ENCODE measurements at places on chromosomes 13 and 19.

DNA sequence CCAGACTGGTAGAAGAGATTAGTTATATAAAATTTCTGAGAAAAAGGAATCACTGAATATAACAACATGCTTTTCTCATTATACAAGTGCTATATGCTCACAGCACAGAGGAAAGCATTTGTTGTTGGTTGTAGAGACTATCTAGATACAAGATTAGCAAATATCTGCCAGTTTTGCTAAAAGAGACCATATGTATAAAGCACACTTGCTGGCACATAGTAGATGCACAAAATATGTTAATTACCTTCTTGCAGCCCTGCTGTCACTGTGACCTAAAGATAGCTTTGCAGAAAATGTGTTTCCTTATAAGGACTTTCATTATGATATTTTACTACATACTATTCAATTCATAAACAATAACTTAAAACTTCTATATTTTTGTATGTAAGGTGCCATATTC is 755.1 kb downstream of the PCDH9 start:
- DNase-seq, result no peak

DNA sequence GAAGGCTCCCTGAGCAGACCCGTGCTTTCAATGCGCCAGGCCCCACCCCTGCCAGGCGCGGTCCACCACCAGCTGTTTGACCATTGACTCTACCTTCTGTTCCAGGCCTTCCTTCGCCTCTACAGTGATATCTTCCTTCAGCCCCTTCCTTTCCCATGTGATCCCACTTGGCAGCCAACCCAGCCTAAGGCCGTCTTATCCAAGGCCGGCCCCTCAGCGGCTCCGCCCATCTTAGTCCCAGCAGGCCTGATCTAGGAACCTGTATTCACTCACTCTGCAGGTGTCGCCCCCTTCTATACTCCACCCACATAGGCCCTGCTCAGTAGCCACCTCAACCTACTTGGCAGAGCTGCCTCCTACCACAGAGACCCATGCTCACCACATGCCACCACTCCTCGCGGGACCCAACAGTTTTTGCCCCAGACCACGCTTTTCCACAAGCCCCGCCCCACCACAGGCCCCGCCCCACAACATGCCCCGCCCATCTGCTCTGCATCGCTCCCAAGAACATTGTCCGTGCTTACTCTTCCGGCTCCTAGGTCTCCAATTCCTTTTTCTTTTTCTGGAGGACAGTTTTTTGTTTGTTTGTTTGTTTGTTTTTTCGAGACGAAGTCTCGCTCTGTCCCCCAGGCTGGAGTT is 2.9 kb downstream of the RASIP1 start:
- DNase-seq, result no peak

DNA sequence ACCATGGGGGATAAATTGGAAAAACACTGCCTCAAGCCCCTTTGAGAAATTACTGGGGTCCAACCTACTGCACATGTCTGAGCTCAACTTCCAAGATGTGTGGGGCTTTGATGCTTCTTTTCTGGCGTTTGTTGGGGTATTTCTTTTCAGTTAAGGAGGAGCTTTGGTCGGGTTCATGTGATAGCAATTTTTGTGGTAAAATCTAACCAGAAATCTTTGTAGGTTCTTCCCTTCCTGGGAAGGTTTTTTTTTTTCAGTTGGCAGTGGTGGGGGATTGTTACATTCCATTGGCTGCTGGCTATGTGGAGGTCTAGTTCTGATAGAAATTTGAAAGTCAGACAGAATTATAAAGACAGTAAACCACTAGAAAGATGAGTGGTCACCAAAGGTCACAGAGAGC is 327.8 kb downstream of the ATP8A2 start:
- no peak for DNase-seq

GRCh38 chr19:46954502-46954992 is 65.1 kb upstream of the NPAS1 start:
- DNase-seq, result no peak

- DNase-seq, result no peak
These were observed 8.2 kb upstream of the ZNF77 start for GRCh38 chr19:2952953-2953481.

- DNase-seq, result no peak
These were observed 81.6 kb downstream of the ZNF536 start for GRCh38 chr19:30453743-30454142.

DNA sequence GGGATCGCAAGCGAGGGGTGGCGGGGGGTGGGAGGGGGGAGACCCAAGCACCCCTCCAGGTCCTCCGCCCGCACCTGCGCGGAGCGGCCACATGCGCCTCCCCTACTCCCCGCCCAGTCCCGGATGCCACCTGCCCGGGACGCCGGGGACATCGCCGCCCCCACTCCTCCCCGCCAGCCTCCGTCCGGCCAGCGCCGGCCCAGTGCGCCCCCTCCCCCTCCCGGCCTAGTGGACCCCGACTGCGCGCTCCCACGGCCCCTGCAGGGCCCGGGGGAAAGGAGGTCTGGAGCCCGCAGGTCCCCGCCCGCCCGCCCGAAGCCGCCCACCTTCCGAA is 263 bp downstream of the RHPN2 start:
- no peak for DNase-seq

DNA sequence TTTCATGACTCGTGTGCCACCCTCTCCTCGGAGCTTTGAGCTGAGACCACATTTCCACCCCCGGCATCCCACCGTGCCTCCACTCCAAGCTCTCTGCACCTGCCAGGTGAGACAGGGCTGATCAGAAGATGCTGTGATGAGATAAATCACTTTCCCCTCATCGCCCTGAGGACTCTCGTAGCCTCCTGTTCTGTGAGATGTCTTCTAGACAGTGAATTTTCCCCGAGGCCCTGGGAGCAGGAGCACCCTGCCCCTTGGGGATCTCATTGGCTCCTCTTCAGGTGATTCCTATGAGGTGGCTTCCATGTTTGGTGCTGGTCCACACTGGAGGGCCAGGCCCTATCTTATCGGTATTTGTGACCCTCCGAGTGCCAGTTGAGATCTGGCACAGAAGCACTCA is 154.0 kb upstream of the TSHZ3 start:
- DNase-seq, result no peak

GRCh38 chr13:98483601-98484288 is 93.2 kb downstream of the STK24 start:
- DNase-seq, result no peak

- DNase-seq, result no peak
These were observed 2.5 kb downstream of the RPS19 start for GRCh38 chr19:41862445-41862986.

DNA sequence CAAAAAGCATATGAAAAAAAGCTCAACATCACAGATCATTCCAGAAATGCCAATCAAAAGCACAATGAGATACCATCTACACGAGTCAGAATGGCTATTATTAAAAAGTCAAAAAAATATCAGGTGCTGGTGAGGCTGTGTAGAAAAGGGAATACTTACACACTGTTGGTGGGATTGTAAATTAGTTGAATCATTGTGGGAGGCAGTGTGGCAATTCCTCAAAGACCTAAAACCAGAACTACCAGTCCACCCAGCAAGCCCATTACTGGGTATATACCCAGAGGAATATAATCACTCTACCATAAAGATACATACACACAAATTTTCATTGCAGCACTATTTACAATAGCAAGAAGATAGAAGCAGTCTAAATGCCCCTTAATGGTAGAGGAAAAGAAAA is 529.9 kb downstream of the SLITRK1 start:
- no peak for DNase-seq

Measured in BE2C (cell line).